ENCODE measurements at places on chromosomes 3 and 15. TPM values are rescaled to one million over a fixed set of nuclear protein-coding genes. Genes with fewer than 3 reads are reported as not detected.

TEX9 gene
- polyA plus RNA-seq, result 3.4 TPM

ANKRD63 gene
- 0.18 TPM for polyA plus RNA-seq

MRPL46 gene
- 17.2 TPM for polyA plus RNA-seq

NANOGP8 gene
- 14.5 TPM for polyA plus RNA-seq

GPR149 gene
- polyA plus RNA-seq, result not detected

COPS2 gene
- polyA plus RNA-seq, result 7.8 TPM

C3orf52 gene
- 8.0 TPM for polyA plus RNA-seq

USP4 gene
- 14.2 TPM for polyA plus RNA-seq

ROPN1B gene
- 0.30 TPM for polyA plus RNA-seq

CHRNA5 gene
- 5.4 TPM for polyA plus RNA-seq

CLRN1 gene
- polyA plus RNA-seq, result 0.20 TPM

TADA3 gene
- 43.4 TPM for polyA plus RNA-seq

CCR3 gene
- polyA plus RNA-seq, result not detected

PODXL2 gene
- 32.3 TPM for polyA plus RNA-seq

GHRL gene
- polyA plus RNA-seq, result 0.06 TPM

ADGRG7 gene
- not detected for polyA plus RNA-seq

ZBBX gene
- 0.17 TPM for polyA plus RNA-seq

CADM2 gene
- 28.3 TPM for polyA plus RNA-seq

TRPM1 gene
- 0.05 TPM for polyA plus RNA-seq

TMCC1 gene
- polyA plus RNA-seq, result 10.4 TPM

PPM1L gene
- 2.8 TPM for polyA plus RNA-seq

IL17RB gene
- 13.3 TPM for polyA plus RNA-seq

RASA2 gene
- 2.6 TPM for polyA plus RNA-seq

MCCC1 gene
- polyA plus RNA-seq, result 11.3 TPM

GOLGA6L10 gene
- polyA plus RNA-seq, result 0.91 TPM

MAP1A gene
- polyA plus RNA-seq, result 0.57 TPM

All from H1 (cell line).